ENCODE measurements at places on chromosomes 11 and 22.

DNA sequence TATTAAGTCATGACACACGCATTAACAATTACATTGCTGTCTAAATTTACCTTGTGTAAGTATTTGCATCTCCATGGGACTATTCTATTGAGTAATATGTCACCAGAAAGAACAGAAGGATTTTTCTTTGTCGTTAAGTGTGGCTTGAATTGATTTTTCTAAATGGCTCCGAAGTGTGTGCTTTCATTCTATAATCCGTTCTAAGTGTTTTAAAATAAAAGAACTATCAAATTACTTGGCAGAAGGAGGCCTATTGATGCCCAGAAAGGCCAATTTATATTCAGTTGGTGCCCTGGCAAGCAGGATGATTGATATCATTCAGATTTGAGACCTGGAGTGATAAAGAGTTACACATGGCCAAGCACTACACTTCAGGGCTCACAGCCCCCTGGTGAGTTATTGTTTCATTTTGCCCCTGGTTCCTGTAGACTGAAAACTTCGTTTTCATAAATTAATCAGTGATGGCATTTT, 538.9 kb upstream of the ANO5 start:
- DNase-seq = no peak

DNA sequence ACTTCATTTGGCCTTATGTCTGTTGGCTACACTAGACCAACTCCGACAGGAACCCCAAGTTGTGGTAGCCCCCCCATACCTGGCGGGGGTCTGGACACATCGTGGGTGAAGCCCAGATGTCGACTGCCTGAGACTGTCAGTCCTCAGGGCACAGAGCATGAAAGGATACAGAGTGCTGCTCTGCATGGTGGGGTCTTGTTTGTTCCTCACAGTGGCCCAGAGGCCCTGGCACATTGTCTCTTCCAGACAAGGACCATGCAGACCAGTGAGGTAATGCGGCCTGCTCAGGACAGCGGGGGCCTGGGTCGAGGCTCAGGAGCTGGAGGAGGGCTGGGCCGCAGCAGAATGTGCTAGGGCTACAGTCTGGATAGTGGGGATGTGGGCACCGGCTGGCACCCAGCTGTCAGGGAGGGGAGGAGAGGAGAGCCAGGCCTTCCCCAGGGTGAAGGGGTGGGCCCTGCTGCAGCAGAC, 14.6 kb downstream of the CAPN5 start:
- no peak for DNase-seq

DNA sequence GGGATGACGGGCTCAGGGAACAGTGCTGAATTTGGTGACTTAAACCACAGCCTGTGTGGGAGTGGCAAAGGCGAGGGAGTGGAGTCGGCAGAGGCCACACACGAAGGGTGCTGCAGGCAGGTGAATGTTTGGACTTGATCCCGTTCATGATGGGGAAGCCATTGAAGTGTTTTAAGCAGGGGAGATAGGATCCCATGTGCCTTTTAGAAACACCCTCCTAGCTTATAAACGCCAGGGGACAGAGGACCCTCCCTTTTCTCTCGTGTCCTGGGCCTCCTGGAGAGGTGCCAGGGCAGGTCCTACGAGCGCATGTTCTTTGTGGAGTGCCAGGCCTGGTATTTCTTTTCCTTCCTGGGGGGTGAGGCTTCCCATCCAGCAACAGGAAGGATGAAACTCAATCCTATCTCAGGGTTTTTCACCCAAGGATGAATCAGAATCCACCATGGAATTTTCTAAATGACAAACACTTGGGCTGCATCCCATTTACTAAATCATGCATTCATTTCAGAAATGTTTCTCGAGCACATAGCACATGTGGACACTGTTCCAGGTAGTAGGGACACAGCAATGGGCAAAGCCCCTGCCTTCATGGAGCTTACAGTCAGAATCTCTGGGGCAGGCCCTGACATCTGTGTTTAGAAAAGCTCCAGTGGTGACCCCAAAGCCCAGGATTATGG, 59.6 kb downstream of the CHRDL2 start:
- no peak for DNase-seq

- no peak for DNase-seq
These were observed 132.5 kb downstream of the MPPED1 start for GRCh38 chr22:43544289-43544673.

DNA sequence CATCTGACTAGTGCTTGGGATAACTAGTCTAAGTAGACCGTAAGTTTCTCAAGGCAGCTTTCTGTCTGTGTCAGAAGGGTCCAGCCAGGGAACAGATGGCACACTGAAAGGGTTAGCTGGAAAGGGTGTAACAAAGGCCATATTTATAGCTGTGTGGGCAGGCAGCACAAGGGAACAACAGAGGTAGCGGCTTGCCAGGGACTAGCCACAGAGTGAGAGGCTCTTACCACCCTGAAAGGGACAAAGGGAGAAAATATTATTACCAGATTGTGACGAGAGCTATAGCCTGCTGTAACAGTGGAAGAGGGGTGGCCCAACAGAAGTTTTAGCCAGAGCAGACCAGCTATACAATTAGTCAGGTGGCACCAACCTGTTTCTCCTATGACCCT, 129.4 kb downstream of the CCDC34 start:
- DNase-seq = no peak

- no peak for DNase-seq
These were observed 1487.9 kb downstream of the TBC1D22A start for GRCh38 chr22:48250286-48250895.

- no peak for DNase-seq
These were observed 3.1 kb downstream of the TP53AIP1 start for GRCh38 chr11:128939591-128939990.

- DNase-seq = peak; percentile 78
These were observed 26.4 kb downstream of the LRFN4 start for GRCh38 chr11:66883016-66883965.

DNA sequence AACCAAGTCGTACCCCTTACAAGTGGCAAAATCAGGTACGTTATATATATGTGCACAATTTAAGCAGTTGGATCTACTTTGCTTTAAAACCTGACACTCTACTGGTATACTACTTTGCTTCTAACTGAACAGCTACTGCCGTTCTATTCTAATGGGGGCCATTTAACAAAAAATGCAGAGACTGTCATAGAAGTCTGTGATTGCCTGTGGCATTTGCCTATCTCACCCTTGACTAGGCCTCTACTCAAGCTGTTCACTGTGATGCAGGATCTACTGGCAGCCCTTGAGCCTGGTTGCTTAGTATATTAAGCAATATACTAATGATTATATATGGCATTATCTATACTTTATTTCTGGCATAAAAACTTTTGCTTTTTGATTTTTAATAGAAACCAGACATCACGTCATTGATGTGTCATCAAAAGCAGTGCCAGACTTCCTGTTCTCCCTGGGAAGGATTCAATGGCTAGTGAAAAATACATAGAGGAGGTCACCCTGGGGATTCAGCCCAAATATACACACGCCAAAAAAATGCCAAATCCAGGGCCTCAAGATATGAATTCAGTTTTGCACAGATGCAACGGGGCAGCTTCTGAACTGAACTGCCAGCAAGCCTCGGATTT, 40.0 kb upstream of the FIBIN start:
- DNase-seq = no peak
